ENCODE measurements at places on chromosomes 2 and 18.

DNA sequence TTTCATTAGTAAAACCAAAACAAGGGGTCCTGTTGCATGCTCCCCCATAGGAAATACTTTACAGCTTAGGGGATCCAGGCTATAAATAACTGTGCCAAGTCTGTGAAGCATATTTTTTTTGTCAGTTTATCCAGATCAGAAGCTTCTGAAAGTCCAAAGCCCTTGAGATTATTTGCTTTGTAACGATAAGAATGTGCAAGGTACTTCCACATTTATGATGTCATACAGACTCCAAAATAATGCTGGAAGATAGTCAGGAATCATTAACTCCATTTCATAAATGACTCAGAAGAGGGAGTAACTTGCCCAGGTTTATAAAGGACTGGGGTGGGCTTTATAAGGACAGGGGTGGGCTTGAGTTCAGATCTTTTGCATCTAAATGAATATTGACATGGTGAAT lies 29.3 kb downstream of the RDH14 start:
- no peak for DNase-seq

DNA sequence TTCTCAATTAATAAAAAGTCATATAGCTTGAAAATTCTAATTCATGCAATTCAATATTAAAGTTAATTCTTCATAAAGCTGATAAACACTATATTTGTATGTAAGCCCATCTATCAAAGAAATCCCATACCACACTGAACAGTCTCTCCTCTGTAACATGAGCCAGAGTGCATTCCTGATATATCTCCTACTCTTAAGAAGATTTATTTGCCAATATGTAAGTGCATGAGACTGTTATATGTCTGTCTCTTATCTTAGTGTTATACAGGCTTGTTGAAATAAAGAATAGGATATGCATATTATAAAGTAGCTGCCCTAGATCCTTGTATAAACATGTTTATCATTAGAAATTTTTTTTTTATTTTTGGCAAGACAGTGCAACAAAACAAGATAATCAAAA lies 40.4 kb upstream of the TTC32 start:
- no peak for DNase-seq

- no peak for DNase-seq
Observed at GRCh38 chr2:49935449-49935848, 781.1 kb upstream of the FSHR start.

GRCh38 chr2:27353762-27354596 lies 2.6 kb downstream of the GTF3C2 start:
- DNase-seq = no peak

DNA sequence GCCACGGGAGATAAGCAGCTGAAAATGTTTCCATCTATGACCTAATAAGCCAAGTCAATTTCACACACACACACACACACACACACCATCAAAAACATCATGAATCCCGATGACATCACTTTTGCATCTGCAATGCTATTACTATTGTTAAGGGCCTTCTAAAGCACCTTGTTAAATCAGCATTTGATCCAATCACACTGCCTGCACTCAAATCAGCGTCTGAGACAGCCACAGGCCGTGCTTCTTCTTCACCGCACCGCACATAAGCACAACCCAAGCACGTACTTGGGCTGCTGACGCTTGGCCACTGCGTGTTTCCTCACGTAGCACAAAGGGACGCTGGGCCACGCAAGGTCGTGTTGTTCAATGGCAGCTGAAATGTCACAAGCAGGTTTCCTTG lies 15.8 kb upstream of the MTCL1 start:
- DNase-seq = no peak

DNA sequence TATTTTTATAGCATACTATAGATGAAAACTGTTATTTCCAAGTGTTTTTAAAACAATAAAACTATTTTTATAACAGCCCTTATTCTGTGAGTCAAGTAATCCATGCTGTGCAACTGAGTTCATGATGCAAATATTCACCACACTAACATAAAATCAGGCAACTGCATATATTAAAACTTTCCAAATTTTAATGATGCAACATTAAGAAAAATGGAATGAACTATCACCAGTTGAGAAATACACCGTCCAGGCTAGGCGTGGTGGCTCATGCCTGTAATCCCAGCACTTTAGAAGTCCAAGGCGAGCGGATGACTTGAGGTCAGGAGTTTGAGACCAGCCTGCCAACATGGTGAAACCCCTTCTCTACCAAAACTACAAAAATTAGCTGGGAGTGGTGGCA lies 114.5 kb downstream of the CDH2 start:
- DNase-seq = no peak

- no peak for DNase-seq
Observed at GRCh38 chr18:9763157-9763556, 55.1 kb downstream of the RAB31 start.

DNA sequence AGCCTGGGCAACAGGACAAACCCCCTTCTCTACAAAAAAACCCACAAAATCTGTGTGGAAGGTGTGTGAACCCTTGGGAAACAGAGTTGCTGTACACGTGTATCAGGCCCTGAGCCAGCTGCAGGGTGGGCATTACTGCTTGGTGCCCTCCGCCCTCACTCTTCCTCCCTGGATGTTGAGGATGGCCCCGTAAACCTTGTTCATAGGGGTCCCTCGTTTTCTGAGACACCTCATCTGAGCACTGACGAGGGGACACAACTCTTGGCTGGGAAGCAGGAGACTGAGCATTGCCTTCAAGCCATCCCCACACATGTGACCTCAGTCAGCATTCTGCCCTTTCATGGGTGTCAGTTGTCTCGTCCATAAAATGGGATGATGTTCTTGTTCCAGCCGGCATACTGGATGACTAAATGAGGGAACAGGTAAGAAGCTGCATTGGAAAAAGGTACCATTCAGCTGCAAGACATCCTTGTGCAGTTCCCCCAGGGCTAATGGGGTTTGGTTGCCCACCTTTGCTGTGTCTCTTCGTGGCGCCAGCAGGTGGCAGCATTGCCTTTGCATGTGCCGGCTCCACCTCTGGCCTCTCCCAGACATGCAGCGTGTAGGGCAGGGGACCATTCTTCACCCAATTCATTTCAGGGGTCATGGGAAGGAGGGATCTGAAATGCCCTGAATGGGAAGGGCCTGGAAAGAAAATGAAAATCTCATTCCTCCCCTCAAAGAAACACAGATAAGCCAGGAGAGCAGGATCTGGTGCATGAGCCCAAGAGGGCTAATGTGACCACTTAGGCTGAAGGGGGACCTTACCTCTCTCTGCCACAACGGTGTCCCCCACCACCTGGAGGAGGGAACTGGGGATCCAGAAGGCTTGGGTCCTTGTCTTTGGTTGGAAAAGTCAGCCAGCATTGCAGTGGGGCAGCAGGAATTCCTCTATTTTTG lies 36.4 kb upstream of the HAAO start:
- peak; percentile 70 for DNase-seq

DNA sequence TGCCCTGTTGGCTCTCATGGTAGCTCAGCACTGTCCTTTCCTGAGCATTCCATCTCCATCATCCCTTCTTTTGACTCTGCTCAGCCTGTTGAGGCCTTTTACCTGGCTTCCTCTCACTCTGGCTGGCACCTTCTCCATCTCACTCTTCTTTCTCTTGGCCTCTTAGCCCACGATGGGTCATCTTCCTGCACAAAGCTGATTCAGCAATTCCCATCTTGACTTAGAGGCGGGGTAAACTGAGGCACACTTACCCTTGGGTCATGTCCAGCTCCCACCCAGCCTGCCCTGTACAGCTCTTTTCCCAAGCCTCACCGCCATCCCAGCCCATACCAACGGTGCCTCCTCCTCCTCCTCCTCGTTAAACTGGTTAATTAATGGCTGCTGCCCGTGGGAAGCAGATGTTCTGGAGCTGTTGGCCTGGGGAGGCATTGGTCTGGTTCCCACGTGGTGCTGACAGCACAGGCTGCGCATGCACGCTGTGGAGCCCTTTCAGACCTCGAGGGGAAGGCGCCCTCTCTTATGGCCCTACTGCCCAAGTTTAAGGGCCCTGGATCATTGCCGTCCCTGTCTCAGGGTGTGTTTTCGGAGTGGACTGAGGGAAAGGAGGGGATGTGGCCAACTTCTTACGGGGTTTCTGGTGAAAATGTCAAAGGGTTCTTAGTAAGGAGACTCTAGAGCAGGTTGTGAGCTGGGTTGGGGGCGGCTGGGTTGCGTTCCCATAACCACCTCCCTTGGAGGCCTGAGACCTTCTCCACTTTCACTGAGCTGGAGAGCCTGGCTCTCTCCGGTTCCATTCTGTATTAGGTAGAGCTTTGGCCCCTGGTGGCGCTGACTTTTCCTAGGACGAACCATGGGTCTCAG lies 10.9 kb downstream of the WNT10A start:
- DNase-seq = no peak
